ENCODE measurements at places on chromosomes 5 and 9.
A peak's percentile ranks its signal among the peaks of the same experiment; 100 is the strongest.

GRCh38 chr5:170164087-170164486, 58.4 kb downstream of the FOXI1 start:
- no peak for DNase-seq

- DNase-seq = no peak
Observed at GRCh38 chr9:126490871-126491567, 122.7 kb upstream of the LMX1B start.

- no peak for DNase-seq
Observed at GRCh38 chr5:44884036-44884435, 75.3 kb downstream of the MRPS30 start.

GRCh38 chr9:111819360-111819759, 24.6 kb upstream of the SHOC1 start:
- no peak for DNase-seq

GRCh38 chr9:36999728-37000333, 34.2 kb downstream of the PAX5 start:
- DNase-seq = no peak

DNA sequence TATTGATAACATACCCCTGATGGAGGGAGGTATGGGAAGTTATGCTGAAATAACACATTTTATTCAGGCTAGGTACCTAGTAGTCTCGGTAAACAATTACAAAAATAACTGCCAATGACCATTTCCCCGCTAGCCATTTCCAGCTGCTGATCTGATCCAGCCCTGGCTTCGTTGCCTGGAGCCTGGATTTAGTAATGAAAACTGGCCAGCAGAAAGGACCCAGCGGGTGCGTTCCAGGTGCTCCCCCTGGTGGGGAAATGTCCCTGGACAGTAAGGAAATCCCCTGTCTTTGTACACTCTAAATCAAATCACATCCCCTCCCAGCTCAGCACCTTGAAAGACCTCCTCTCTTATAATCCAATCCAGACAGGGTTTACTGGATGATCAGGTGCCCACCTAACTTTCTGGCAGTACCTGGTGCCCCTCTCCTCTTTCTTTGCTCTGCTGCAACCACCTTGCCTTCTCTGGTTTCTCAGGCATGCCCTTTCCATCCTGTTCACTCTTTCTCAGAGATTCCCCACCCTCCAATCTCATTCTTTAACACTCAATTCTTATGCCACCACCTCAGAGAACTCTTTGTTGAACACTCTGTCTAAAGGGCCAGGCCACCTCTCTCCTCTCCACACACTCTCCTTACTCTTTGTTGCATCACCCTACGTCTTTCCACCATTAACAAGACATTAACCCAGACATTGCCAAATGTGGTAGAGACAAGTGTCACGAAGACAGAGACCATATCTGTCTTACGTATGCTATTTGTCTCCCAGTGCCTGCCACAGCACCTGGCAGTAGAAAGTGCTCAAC, 50.1 kb upstream of the SMAD5 start:
- DNase-seq = no peak

DNA sequence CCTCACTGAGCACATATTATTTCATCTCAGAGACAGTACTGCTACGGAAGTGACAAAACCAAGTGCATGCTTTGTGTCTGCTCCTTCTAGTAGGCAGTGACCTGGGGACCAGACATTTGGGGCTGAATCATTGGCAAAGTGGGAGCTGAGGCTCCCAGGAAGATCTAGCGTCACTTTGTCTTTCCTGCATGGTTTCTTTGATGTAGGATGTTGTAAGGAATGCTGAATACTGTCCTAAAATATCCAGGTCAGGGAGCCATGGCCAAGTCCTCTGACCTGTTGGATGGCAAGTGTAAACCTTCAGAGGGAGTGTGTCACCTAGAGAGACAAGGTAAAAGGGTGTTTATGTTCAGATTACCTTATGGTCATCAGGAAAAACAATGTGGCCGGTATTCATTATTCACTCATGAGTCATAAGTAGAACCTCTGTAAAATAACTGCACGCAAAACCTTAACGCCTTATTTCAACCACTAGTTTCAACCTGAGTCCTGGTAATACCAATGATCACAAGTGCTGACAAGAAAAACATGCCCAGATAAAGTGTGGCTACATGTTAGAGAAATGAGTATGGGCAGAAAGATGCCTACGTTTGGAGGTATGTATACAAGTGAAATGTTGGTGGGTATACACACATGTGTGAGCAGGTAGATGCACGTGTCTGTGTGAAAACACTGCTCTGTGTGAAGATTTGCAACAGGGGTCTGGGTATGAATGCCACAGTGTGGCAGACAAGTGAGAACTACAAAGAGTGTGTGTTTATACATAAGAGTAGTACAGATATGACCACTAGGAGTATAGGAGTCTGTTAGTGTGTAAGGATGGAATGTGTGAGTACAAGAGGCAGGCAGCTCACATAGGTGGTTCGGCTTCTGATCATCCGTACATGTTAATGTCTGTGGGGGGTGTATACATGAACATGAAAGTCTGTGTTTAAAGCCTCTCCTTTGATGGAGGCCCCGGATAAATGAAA, 263.9 kb downstream of the SPOCK1 start:
- DNase-seq = no peak

DNA sequence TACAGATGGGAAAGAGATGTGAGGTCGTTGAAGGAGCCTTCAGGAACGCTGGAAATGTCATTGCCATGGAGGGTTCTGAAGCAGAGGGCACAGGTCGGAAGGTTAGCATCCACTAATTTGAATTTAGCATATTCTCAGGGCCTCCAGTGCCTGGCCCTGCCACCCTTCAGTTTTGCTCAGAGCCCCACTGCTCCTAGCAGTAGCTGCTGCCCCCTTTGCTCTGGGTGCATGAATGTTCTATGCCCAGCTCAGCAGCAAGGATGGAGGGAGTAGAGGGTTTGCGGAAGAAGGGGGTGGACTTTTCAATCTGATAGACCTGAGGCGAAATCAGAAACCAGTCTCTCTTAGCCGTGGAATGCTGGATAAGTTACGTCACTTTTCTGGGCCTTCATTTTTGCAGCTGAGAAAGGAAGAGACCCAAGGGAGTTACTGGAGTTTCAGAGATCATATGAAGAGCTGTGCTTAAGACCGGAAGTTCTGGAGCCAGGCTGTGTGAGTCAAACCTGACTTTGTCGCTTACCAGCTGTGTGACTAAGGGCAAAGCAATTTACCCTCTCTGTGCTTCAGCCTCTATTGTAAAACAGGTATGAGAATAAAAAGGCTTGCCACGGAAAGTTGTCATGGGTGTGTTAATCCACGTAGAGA, 133.2 kb upstream of the PANK3 start:
- DNase-seq = no peak

DNA sequence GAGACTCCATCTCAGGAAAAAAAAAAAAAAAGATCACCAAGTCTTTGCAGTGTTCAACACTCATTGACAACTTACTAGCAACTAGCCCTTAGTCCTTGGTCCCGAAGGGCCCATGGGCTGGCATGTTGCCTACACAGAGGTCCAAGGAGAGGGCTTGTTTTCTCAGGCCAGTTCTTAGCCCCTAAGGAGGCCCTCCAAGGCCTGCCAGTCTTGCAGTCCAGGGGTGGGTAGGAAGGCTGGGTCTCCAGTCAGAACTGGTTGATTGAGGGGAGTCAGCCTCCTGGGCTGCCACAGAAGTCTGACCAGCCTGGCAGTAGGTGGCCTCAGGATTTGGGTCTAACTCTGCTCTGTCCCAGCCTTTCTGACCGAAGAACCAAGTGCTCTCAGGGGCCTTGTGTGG, 32.7 kb downstream of the IER5L start:
- no peak for DNase-seq

GRCh38 chr9:88777498-88778312, 213.6 kb upstream of the S1PR3 start:
- no peak for DNase-seq

DNA sequence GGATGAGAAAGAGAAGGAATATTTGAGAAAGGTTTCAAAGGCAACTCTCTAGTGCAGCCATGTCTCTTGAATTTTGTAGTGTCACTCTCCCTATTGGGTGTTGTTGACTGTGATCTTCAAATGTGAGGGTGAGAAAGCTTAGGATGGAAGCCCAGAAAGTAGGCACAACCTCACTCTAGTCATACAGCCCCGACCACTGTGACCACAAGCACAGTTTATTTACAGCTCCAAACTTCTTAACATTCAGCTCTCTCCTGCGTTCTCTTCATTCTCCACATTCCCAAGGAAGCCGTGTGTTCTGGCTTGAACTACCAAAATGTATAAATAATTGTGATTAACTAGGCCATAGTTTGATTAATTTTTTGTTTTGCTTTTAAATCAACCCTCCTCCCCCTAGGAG, 542.9 kb downstream of the LRRC70 start:
- no peak for DNase-seq

- no peak for DNase-seq
Observed at GRCh38 chr5:52800394-52801213, 12.9 kb downstream of the ITGA1 start.

DNA sequence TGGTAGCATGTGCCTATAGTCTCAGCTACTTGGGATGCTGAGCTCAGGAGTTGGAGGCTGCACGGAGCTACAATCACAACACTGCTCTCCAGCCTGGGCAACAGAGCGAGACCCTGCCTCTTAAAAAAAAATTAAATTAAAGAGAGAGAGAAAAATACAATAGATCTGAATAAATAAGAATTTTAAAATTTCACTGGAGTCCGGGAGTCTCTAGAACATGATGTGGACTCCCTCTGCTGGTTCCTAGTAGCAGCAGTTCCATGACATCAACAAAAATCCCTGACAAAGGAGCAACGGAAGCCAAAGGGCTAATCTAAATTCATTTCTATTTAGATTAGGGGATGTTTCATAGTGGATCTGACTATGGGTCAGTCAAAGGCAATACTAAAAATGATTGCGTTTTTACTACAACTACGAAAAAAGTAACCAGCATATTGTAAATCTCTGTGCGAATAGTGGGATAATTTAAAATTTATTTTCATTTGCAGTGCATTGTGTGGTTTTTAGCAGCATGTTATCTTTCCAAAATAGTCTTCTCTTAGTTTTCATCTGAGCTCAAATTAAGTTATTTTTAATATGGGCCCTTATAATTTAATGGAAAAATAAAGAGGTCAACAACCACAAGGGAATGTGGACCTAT, 6.7 kb downstream of the INIP start:
- no peak for DNase-seq

DNA sequence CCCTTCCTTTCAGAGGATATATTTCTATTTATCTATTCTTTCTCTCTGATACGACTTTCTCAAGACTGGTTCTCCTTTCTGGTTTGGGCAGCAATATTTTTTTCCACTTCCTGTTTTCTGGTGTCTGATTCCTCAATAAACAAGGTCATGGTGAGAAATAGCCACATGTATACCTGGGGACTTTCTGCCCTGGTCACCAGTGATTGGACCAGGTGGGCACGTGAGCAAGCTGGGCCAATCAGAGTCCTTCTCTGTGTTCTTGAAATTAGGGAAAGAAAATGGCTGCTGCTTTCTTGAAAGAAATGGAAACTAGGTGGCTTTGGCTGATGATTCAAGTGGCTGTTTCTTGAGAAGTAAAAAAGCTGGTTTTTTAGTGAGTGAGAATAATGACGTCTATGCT, 18.4 kb upstream of the GSN start:
- no peak for DNase-seq

GRCh38 chr9:8348756-8349155, 549.2 kb upstream of the DMAC1 start:
- DNase-seq = no peak

DNA sequence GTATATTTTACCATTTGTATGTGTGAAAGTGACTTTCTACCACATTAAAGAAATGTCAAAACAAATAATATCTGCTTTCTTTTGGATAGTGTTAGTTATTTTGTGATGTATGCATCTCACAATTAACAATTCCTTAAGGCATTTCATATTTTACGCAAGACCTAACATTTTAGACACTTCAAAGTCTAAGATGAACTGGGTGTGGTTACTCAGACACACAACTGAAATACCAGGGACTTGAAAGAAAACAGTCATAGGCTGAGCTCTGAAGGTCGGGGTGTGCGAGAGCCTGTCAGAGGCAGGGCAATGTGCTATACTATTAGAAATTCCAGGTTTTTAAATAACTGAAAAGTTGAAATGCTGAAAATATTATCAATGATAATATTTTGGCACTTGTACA, 44.5 kb upstream of the ZNF622 start:
- no peak for DNase-seq

- no peak for DNase-seq
Observed at GRCh38 chr5:157323107-157323706, 57.3 kb downstream of the CYFIP2 start.

DNA sequence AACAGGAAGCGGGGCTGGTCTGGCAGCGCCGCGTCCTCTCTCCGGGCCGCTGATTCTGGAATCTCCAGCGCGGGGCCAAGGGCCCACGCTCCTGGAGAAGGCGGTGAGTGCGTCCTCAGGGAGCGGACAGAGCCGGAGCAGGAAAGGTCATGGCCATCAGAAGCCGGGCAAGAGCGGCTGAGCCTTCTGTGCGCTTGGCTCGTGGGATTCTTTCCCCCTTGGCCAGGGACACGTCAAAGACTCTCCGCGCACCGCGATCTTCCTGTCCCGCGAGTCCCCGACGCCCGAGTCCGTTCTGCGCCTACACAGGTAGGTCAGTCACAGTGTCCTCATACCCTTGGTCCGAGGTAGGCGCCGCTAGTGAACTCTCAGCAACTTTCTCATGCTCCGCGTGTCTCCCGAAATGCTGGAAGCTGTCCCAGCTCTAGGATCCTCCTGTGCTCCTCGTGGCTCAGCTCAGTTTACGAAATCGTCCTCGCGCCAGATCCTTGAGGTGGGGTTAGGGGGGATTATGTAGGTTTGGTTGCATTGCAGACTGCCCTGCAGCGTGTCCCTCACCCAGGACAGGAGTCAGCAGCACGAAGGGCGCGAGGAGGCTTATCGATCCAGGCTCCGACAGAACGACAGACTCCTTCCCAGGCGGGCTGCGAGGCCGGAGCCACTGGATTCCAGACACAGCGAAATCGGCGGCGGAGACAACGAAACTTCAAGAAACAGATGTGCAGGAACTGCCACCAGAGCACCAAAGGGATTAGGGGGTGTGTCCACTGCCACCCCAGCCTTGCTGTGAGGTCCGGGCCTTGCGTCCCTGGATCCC, 8.7 kb downstream of the LHX6 start:
- no peak for DNase-seq

- no peak for DNase-seq
Observed at GRCh38 chr9:89591274-89592212, 13.3 kb upstream of the GADD45G start.

GRCh38 chr9:114718801-114719221, 36.8 kb upstream of the TEX48 start:
- DNase-seq = peak; percentile 42

DNA sequence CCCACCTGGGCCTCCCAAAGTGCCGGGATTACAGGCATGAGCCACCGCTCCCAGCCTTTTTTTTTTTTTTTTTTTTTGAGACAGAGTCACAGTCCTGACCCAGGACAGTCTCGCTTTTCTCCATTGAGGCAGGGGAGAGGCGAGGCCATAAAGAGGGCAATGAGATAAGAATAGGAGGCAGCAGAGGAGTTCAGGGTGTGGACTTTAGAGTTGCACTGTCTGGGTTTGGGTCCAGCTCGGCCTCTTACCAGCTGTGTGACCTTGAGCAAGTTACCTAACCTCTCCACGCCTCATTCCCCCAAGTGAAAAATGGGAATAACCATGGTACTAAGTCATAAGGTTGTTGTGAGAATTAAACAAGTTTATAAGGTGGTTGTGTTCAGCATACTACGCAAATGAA, 24.6 kb upstream of the ANKH start:
- no peak for DNase-seq

- DNase-seq = no peak
Observed at GRCh38 chr9:26437056-26437711, 455.4 kb downstream of the CAAP1 start.
